ENCODE measurements at places on chromosomes 16 and 17.

GRCh38 chr17:17484451-17484899, 7.7 kb downstream of the MED9 start:
- no peak for DNase-seq

DNA sequence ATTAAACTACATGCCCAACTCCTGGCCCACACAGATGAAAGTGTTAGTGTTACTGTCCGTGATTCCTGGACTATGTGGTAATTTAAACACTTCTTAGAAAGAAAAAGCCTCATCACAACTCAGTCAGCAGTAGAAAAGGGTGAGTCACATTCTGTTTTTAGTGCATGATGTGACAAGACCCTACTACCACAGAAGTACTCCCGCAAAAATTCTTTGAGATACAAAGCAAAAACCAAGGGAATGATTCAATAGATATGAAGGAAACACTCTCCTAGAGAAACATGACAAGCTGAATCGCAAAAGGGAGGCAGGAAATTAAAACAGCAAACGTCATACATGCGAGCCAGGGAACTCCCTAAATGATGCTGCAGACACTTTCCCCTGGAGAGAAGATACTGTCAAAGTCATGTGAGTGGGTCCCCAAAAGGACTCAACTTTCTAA, 14.4 kb downstream of the SNN start:
- no peak for DNase-seq

- no peak for DNase-seq
Observed at GRCh38 chr16:48157794-48158193, 2.0 kb upstream of the ABCC12 start.

GRCh38 chr16:71628810-71629209, 2.8 kb downstream of the MARVELD3 start:
- no peak for DNase-seq

DNA sequence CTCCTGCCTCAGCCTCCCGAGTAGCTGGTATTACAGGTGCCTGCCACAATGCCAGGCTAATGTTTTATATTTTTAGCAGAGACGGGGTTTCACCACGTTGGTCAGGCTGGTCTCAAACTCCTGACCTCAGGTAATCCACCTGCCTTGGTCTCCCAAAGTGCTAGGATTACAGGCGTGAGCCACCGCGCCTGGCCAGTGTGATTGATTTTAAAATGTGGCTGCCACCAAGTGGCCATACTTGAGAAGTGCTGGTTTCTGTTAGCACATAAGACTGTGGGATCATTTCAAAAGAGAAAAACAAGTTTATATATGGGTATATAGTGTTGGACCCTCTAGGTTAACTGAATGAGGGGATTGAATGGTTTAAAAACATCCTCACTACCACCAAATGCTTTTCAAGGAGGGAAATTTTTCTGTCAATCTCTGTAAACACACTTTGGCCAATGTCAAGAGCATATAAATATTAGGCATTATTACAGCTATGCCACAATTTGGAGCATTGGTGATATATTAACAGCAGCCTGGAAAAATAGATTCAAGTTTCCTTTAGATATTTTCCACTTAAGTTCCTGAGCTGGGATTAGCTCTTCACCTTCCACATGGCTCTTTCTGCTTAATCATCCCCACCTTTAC, 13.5 kb upstream of the DHRS13 start:
- no peak for DNase-seq

GRCh38 chr16:57787519-57787905, 14.8 kb downstream of the KIFC3 start:
- DNase-seq = no peak
